ENCODE measurements at places on chromosomes 2 and 18. TPM values are rescaled to one million over a fixed set of nuclear protein-coding genes. Genes with fewer than 3 reads are reported as not detected.

- no peak for DNase-seq
Observed at GRCh38 chr2:158936978-158937377, 31.5 kb upstream of the TANC1 start.

GRCh38 chr18:31657823-31658669 is 26.3 kb downstream of the B4GALT6 start:
- no peak for DNase-seq

GRCh38 chr2:240451108-240451611 is 15.7 kb downstream of the GPC1 start:
- no peak for DNase-seq

DNA sequence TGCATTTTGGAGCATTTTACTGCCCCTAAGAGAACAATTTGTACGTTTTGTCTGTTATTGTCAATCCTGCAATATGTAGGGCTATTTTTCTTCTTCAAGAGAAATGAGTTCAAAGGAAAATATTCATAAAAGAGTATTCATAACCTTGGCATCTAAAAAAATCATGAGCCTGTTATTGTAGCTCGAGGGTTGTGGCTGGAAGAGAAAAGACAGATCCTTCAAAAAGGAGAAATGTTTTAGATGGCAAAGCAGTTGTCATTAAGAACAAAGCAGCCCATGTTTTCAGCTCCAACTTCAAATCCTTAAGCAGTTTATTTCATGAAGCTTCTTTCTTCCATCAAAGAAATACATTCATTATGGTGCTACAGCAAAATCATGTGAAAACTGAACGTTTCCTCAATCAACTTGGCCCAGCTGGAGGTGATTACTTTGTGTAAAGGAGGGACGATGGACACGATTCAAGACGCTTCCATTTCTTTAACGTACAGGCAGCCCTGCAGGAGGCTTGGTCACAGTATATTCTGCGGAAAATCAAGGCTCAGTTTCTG is 31.4 kb downstream of the QPCT start:
- DNase-seq = no peak

DNA sequence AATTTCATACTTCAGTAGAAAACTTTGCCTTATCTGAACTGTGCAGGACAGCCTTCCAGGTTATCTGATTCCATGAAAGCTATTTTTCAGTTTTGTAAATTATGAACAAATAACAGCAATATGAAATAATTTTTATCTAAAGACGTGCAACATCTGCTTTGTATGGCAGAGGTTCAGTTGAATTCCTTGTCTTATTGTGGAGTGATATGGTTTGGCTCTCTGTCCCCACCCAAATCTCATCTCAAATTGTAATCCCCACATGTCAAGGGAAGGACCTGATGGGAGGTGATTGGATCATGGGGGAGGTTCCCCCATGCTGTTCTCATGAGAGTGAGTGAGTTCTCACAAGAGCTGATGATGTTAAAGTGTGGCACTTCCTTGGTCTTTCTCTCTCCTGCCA is 18.1 kb upstream of the RPIA start:
- DNase-seq = no peak

DNA sequence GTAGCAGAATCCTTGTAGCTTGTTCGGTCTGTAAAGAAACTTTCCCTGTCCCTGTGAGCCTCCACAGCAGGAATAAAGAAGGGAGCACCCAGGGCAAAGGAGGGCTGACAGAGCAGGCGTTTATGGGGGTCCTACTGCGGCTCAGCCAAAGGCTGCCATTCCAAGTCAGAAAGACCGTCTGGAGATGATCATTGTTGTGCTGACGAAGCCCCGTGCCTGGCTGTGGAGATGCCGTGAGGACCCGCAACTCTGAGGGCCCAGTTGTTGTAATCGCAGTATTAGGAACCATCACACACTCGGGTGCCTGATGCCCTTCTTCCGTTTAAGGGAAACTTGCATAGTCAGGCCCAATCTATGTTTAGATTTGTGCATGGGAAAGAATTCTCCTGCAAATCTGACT is 16.9 kb upstream of the VWA3B start:
- peak; percentile 33 for DNase-seq

DNA sequence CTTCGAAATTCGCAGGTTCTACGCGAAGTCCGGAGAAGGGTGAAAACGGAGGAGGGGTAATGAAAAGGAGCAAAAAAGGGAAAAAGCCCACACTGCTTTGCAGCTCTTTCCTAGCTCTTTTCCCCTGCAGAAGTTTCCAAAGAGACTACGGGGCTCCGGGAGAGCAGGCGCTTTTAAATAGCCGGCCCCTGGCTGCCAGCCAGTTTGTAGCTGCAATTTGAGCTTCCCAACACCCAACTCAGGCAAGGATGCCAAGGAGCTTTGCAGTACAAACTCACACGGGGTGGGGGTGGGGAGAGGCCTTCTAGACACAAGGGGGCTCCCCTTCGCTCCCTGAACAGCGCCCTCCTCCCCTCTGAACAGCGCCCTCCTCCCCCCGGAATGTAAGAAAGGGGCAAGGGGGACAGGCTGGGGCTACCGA is at the start of gene IGFBP5:
TSS of gene IGFBP5 (minus strand) at position 149 of the 421 bp plus-strand sequence. CDS start 774 bp downstream, outside the sequence.
- peak; percentile 86 for DNase-seq

GRCh38 chr18:59286341-59286740 is 13.1 kb upstream of the RAX start:
- DNase-seq = no peak

GRCh38 chr2:189350540-189351209 is 90.6 kb upstream of the WDR75 start:
- DNase-seq = no peak

DNA sequence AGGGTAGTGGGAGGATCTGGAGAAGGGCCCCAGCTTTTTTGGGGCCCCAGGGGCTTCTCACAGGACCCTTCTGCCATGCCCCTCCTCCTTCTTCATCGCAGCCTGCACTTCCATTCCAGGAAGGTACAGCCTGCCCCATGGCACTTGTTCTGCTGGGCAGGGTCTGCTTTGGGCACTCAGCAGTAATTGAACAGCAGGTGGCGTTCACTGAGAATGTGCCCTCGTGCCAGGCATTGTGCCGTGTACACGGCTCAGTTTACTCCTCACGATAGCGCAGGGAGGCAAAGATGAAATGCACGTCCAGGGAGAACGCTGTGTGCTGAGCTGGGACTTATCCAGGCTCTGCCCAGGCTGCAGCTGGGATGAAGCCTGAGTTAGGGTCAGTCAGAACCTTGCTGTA is 54.8 kb upstream of the ASB18 start:
- no peak for DNase-seq

GRCh38 chr2:31810200-31810917 is 200.4 kb downstream of the MEMO1 start:
- DNase-seq = no peak

- no peak for DNase-seq
Observed at GRCh38 chr2:33365264-33365970, 111.0 kb upstream of the RASGRP3 start.

DNA sequence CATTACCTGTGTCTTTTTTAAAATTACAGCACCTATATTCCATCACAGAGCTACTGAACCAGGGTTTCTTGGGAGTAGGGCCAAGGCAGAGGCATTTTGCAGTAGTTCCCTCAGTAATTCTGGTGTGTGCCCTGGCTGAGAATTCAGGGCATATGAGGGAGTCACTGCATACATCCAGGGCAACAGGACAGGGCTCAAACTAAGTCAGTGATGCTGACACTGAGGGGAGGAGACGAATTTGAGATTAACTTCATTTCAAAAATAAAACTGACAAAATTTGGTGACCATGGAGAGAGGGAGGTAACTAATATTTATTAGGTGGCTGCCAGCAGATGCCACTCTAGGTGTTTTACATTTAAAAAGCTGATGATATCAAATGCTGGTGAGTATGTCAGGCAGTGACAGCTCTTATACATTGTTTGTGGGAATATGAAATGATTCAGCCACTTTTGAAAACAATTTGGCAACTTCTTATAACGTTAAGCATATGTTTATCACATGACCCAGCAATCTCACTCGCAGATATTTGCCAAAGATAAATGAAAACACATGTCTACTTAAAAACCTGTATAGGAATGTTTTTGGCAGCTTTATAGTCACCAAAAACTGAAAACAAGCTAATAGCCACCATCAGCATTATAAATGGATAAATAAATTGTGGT is 20.3 kb downstream of the STRADB start:
- no peak for DNase-seq

- DNase-seq = no peak
Observed at GRCh38 chr2:115294999-115295398, 852.6 kb downstream of the DPP10 start.

DNA sequence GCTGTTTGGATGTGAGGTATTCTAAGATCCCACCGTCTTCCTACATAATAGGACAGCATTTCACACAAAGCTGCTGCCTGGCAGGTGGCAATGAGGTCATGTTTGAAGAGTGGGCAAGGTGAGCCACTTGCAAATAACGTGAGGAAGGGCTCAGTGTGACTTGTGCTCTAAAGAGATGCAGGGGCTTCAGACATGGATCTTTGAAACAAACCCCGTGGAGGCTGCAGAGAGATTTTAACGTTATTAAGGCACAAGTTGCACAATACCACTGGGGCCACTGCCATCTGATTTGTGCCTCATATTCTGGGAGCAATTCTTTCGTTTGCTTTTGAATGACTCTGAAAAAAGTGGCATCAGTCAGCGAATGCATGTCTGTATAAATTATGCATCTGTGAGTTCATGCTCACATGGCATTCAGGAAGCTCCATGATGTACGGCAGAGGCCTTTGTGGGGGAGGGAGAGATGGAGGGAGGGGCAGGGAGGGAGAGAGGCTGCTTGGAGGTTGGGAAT is 362.0 kb downstream of the SOX11 start:
- no peak for DNase-seq

- DNase-seq = peak; percentile 43
Observed at GRCh38 chr18:63131106-63131958, 188.2 kb downstream of the BCL2 start.

Gene ANKRD30B
- total RNA-seq = not detected

Gene LHCGR
- total RNA-seq = 0.44 TPM

Gene HDAC4
- total RNA-seq = 27.5 TPM

Gene PAX8
- not detected for total RNA-seq

Gene POMC
- total RNA-seq = 1.6 TPM

Gene B3GNT7
- 42.2 TPM for total RNA-seq

Gene OST4
- total RNA-seq = 214 TPM

Gene MGAT4A
- 3.3 TPM for total RNA-seq

Gene ANKRD62
- not detected for total RNA-seq
